Renal cortex interstitium (tissue), 15 donors: ENCODE measurements at places on chromosomes 1 and 21. TPM values are rescaled to one million over a fixed set of nuclear protein-coding genes. Genes with fewer than 3 reads are reported as not detected.

The RIMS3 gene
- 2.2 TPM for polyA plus RNA-seq

DNA sequence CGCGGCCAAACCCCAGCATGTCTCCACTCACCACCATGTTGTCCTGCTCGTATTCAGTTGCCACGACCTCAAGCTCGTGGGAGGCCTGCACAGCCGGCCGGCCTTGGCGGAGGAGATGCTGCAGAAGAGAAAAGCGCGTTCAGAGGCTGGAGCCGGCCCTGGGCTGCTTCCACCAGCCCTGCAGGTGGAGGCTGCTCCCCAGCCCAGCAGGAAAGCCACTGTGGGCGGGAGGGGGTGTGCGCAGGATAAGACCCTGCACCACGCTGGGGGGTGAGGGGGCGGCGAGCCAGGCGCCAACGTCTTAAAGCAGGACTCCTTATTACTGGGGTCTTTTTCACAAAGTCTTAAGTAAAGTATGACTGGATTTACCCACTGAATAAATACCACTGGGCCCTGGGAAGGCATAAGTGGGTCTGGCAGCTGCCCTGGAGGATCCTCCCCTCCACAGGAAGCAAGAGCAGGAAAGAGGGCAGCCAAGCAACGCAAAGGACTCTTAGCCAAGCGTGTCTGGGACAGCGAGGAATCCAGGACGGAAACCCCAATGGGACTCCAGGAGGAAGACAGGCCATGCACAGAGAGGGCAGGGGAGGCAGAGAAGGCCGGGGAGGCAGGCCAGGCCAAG, 104.8 kb downstream of the NPHP4 start:
- DNase-seq: no peak

DNA sequence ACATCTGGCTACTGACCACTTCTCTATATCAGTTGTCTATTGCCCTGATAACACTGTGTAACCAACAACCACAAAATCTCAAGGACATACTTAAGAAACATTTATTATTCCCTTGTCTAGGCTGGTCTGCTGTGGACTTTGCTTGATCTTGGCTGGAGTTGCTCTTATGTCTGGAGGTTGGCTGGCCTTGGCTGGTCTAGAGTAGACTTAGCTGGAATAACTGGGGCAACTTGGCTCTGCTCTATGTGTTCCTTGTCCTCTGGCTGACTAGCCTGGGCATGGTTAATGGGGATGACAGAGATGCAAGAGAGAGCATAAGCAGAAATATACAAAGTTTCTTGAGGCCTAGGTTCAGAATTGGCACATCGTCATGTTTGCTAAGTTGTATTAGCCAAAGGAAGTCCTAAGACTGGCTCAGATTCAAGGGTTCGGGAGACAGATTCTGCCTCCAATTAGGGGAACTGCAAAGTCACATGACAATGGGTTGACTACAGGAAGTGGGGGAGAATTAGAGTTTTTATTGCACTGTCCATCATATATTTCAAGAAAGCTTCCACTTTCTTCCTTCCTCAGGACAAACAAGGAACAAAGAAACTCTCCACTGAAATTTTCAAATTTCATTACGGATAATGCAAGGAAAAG, 61.4 kb upstream of the HMCN1 start:
- DNase-seq: no peak

The C1orf116 gene
- 19.8 TPM for polyA plus RNA-seq

DNA sequence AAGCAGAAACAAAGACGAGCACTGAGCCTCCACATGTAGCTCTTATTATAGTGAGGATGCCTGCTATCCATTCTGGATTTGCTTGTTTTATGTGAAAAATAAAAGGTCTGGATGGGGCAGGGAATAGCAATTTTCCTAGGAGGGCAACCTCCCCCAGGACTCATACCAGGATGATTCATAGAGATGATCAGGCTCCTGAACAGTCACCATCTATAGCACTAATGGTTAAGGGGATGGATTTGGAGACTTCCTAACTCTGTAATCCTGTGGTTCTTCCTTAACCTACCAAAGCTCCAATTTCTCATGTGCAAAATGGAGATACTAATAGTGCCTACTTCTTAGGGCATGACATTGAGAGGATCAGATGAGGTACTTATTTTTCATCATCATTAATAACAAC, 34.5 kb upstream of the CD58 start:
- no peak for DNase-seq

DNA sequence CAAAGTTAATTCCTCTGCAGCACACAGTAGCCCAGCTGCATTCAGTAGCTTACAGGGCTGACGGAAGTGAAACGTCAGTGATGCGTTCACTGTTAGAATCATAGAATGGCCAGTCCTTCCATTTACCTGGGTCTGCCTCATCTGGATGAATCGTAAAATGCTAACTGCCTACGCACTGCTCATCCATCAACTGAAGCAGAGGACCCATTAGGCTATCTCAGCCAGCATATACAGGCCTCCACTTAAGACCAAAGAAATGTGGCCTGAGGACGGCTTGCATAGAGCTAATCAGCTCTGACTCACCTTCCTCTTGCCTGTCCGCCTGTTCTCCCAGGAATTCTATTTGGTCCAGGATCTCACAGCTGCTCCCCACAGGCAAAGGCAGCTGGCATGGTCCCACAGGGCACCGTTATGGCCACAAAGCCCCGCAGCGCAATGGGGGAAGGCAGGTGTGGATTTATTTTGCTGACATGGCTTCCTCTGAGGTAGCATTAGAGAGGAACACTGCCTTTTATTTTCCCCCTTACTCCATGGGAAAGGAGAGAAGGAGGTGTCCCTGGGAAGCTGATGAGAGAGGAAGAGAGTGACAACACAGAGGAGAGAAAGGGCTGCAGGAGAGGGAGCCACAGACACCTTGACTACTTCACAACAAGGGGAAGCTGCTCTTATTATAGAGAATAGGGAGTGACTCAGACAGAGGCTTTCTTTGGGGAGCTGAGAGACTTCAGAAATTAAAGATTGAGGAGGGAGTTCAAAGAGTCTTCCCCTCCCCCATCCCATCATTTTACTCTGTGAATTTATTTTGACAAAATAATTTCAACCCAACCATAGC, 177.6 kb downstream of the HHIPL2 start:
- no peak for DNase-seq

The GRIK1 gene
- polyA plus RNA-seq: 1.5 TPM

- DNase-seq: no peak
Measured at GRCh38 chr21:27498025-27498424, 531.1 kb upstream of the ADAMTS5 start.

DNA sequence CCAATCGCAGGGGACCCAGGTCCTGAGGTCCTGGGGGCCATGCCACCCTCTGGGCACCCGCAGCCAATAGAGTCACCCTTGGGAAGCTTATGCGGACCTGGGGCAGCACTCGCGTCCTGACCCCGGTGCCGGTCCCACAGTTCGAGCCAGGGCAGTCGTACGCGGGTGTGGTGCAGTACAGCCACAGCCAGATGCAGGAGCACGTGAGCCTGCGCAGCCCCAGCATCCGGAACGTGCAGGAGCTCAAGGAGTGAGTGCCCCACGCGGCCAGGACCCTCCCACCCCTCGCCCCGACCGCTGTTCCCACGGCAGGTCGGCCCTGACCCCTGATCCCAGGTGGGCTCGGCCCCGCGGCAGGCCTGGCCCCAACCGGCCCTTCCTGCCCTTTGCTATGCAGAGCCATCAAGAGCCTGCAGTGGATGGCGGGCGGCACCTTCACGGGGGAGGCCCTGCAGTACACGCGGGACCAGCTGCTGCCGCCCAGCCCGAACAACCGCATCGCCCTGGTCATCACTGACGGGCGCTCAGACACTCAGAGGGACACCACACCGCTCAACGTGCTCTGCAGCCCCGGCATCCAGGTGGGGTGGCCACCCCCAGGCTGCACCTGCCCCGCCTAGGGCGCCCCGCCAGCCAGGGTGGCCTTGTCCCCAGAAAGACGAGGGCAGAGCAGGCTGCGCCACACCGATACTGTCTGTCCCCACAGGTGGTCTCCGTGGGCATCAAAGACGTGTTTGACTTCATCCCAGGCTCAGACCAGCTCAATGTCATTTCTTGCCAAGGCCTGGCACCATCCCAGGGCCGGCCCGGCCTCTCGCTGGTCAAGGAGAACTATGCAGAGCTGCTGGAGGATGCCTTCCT, 20.5 kb downstream of the COL6A1 start:
- no peak for DNase-seq

DNA sequence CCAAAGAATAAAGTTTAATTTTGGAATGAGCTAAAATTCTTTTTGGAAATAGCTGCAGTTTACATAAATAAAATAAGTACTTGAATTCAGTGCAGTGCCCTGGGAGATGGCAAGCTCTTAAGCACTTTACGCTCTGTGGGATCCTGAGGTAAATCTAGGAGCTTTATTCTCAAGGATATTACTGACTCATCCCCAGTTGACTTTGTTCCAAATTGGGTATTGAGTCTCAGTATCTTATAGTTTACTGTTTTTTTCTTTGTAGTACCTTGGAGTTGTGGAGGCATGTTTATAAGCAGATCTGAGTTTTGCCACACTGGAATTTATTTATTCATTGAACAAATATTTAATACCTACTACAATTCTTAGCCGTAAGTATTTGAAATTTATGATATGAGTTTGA, 27.4 kb upstream of the HRNR start:
- DNase-seq: no peak

DNA sequence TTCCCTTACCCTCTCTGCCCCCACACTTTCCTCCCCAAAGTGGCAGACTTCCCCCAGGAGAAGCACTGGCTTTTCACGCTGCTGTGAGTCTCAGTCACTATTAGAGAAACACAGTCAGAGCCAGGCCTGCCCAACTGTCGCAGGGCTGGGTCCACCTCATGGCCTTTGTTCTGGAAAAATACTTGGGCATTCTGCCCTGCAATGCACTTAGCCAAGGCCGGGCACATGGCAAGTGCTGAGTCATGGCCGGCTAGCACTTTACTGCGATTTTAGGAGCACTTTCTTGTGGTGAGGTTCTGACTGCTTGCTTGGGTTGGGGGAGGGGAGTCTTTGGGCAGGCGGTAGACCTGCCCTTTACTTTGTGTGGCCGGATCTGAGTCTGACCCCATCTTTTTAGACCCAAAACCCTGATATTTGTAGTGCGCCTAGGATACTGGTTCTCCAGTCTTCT, 7.7 kb downstream of the EPHX1 start:
- DNase-seq: no peak

GRCh38 chr1:40038697-40039096, 1.8 kb upstream of the CAP1 start:
- DNase-seq: no peak

- no peak for DNase-seq
Measured at GRCh38 chr1:182293119-182293589, 98.4 kb downstream of the GLUL start.

DNA sequence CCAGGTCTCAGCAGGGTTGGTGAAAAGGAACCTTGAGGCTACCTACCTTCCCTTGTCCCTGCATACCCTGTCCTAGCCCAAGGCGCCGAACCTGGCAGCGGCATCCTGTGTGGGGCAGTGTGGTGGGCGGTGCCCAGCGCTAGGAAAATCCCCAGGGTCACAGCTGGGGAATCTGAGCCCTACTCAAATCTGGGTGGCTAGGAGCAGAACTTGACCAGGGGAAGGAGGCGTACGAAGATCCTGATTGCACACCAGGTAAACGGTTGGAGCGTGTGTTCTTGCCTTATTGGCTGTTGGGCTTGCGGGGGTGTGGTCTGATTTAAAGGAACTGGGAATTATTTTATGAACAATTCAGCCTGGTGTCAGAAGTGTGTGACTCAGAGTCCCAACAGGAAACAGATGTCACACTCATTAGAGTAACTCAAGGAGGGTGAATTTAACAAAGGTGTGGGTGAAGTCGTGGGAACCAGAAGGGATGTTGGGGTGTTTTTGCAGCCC, 118.6 kb downstream of the LRIG2 start:
- no peak for DNase-seq

- no peak for DNase-seq
Measured at GRCh38 chr1:213376862-213377372, 325.9 kb downstream of the RPS6KC1 start.

The FCRL6 gene
- 0.20 TPM for polyA plus RNA-seq

DNA sequence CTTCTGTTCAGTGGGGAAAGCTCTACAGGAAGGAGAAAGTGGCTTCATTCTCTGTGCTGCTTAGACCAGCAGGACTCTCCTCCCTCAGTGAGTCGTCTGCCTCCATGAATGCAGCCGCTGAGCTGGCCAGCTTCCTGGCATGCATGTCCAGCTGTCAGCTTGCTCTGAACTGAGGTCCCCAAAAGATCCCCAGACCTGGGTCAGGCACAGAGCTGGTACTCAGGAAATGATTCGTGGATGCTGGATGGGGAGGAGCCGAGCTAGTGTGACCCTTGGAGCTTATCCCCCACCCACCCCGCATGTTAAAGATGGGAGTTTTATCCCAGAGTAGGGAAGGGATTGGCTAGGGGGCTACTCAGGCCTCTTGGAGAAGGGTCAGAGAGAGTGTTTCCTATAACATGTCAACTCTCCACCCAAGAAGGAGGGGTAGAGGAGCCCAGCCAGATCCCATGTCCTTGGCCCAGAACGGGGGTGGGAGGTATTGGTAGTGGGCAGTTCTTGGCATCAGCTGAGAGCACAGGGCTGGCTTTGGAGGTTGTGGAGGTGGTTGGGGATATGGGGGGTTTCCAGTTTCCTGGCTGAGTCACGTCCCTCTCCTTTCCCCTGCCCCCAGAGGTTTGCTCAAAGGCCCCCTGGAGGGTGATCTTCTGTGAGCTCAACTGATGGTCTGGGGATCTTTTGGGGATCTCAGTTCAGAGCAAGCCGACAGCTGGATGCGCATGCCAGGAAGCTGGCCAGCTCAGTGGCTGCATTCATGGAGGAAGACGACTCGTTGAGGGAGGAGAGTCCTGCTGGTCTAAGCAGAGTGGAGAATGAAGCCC, 110.1 kb downstream of the FOXD2 start:
- no peak for DNase-seq

DNA sequence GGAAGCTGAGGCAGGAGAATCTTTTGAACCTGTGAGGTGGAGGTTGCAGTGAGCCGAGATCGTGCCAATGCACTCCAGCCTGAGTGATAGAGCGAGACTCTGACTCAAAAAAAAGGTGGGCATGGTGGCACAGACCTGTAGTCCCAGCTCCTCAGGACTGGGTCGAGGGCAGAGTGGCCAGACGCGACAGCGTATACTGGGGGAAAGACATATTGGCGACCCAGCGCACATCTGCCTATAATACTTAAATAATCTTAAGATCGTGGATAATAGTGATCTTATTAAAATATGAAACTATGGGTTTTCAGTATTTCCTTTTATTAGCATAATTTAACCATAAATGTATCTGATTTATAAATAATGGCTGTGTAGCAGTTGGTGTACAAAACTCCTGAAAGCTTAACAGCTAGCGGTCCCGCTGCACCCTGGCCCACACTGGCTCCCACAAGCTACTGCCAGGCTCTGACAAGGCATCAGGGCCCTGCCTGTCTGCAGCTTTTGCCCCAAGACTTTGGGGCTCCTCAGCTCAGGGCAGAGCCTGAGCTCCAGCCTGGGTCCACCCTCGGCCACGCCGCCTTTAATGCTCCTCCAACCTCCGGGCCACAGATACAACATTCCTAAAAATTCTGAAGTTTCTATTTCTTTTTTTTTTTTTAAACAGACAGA, 2.7 kb upstream of the AURKAIP1 start:
- no peak for DNase-seq

GRCh38 chr1:79005945-79006344, 585 bp downstream of the ADGRL4 start:
- DNase-seq: no peak
